Mammary epithelial cell (primary cell): ENCODE measurements at places on chromosomes 16 and 17.

DNA sequence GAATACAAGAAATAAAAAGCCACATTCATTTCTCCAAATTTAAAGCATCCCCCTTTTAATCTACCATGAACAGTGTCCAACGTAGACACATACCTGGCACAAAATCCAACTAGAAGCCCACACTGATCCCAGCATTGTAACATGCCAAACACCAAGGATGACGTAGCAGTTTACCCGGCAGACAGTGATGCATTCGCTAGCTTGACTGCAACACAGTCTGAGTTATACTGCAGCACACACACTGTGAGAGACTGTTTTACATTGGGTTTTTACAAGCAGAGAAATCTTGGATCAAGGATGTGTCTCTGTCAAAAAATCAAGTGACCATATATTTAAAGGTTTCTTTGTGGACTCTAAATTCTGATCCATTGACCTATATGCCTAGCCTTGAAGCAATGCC is 74.5 kb upstream of the C17orf78 start:
- DNase-seq = no peak

GRCh38 chr16:81815429-81815766 is 36.3 kb downstream of the PLCG2 start:
- no peak for DNase-seq

- no peak for DNase-seq
These were observed 34.7 kb upstream of the VPS4A start for GRCh38 chr16:69276148-69277115.

DNA sequence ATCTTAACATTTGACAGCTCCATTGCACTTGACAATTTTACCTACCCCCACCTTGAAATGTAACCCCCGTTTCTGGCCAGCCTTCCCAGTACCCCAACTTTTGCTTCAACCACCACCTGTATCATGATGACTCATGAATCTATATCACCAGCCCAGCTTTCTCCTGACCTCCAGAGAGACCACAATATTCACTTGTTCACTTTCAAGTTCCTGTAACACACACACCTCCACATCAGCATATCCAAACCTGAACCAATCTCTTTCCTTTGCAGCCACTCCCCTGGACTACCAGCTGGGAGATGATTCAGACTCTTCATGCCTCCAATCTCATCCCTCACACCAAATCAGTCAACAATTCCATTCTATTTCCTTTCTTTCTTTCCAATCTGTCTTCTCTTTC is 8.0 kb downstream of the SMG6 start:
- peak; percentile 71 for DNase-seq

DNA sequence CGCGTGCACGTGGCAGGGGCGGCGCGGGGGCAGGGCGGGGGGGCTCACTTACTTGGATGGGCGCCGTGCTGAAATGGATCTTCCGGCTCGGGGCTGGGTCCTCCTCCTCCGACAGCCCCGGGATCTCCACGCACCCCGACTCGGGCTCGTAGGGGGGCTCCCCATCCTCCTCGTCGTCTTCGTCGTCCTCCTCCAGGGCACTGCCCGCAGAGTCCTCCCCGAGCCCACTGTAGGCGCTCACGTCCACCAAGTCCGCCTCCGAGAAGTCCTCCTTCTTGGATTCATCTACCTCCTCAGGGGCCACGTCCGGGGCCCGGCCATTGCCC is 1.4 kb downstream of the PPP1R9B start:
- DNase-seq = no peak
